Activated naive CD4-positive, alpha-beta T cell treated with anti-CD3 and anti-CD28 coated beads, Interleukin-2, amount 10 ng/mL, durations not matched to agents 5 hours and 36 hours (primary cell): ENCODE measurements at places on chromosomes 7 and 10. TPM values are rescaled to one million over a fixed set of nuclear protein-coding genes. Genes with fewer than 3 reads are reported as not detected.

SGCE gene
- 0.25 TPM for total RNA-seq

TMEM229A gene
- not detected for total RNA-seq

FEZF1 gene
- not detected for total RNA-seq

HMX2 gene
- not detected for total RNA-seq

PRPS1L1 gene
- not detected for total RNA-seq
